Spleen (tissue), 13 donors: ENCODE measurements at places on chromosomes 1 and 21. TPM values are rescaled to one million over a fixed set of nuclear protein-coding genes. Genes with fewer than 3 reads are reported as not detected.

HES4 gene
- 64.3 TPM for polyA plus RNA-seq

MIXL1 gene
- 0.10 TPM for polyA plus RNA-seq

DENND2D gene
- polyA plus RNA-seq = 106 TPM

GRCh38 chr1:43156026-43156425 lies 16.1 kb downstream of the EBNA1BP2 start:
- no peaks in the 10 kb centered on the region for H3K4me1 ChIP-seq
- H3K27ac ChIP-seq = no peak overlapping the region
- no peak overlapping the region for H3K4me3 ChIP-seq
- H3K36me3 ChIP-seq = no peaks in the 10 kb centered on the region

SLC45A1 gene
- 1.3 TPM for polyA plus RNA-seq

GRCh38 chr21:35521852-35522505 lies 472.9 kb upstream of the RUNX1 start:
- H3K36me3 ChIP-seq = no peaks in the 10 kb centered on the region
- H3K4me3 ChIP-seq = no peak overlapping the region
- DNase-seq = no peak

GRCh38 chr1:6106321-6106731 lies 60.6 kb downstream of the KCNAB2 start:
- H3K4me3 ChIP-seq = no peak overlapping the region
- H3K27ac ChIP-seq = no peak overlapping the region
- H3K36me3 ChIP-seq = no peaks in the 10 kb centered on the region
- no peaks in the 10 kb centered on the region for H3K4me1 ChIP-seq
- peaks cover 7% of the 10 kb centered on the region for H3K27me3 ChIP-seq

GRCh38 chr1:2340918-2341254 lies 50.5 kb downstream of the MORN1 start:
- DNase-seq = no peak

DNA sequence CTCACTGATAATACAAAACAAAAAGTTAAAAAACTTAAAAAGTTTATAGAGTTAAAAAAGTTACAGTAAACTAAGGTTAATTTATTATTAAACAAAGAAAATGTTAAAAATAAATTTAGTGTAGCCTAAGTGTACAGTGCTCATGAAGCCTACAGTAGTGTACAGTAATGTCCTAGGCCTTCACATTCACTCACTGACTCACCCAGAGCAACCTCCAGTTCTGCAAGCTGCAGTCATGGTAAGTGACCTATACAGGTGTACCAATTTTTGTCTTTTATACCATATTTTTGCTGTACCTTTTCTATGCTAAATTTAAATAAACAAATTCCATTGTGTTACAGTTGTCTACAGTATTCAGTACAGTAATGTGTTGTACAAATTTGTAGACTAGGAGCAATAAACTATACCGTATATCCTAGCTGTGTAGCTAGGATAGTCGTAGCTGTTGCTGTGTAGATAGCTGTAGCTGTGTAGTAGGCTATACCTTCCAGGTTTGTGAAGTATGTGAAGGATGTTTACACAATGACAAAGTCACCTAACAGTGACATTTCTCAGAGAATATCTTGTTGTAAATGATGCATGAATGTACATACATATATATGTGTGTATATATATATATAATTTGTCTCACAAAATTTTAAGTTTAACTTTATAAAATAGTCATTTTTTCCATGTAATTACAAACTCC lies 140.2 kb downstream of the TGFB2 start:
- no peak overlapping the region for H3K4me3 ChIP-seq
- H3K27ac ChIP-seq = no peak overlapping the region
- DNase-seq = no peak

GRCh38 chr1:10741696-10742095 lies 54.8 kb downstream of the CASZ1 start:
- no peaks in the 10 kb centered on the region for H3K36me3 ChIP-seq
- H3K27ac ChIP-seq = no peak overlapping the region
- no peak overlapping the region for H3K4me3 ChIP-seq

GRCh38 chr21:34670962-34671348 lies 2.2 kb downstream of the CLIC6 start:
- DNase-seq = no peak
- H3K4me3 ChIP-seq = no peak overlapping the region
- H3K27ac ChIP-seq = no peak overlapping the region
- H3K36me3 ChIP-seq = no peaks in the 10 kb centered on the region
- H3K27me3 ChIP-seq = peaks cover 29% of the 10 kb centered on the region

DNA sequence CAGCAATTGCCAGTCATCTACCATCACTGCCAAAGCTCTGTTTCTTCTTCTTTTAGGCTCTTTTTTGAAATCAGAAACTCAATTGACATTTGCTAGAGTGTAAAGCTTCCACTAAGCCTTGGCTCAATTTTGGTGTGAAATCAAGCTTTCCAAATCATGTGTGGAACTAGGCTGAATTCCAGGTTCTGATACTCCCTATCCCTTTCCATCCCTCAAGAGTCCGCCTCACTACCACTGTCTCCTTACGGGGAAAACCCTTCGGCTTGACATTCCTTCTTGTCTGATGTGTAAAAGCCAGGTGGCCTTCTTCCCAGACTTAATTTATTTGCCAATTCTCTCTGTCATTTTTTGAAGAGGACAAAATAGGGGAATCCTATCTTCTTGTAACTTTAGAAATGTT lies 47.2 kb upstream of the PRMT6 start:
- H3K36me3 ChIP-seq = no peaks in the 10 kb centered on the region
- H3K4me3 ChIP-seq = no peak overlapping the region
- no peak for DNase-seq
- H3K27ac ChIP-seq = no peak overlapping the region

GRCh38 chr1:165259706-165260428 lies 96.6 kb downstream of the LMX1A start:
- no peaks in the 10 kb centered on the region for H3K36me3 ChIP-seq
- DNase-seq = no peak

DNA sequence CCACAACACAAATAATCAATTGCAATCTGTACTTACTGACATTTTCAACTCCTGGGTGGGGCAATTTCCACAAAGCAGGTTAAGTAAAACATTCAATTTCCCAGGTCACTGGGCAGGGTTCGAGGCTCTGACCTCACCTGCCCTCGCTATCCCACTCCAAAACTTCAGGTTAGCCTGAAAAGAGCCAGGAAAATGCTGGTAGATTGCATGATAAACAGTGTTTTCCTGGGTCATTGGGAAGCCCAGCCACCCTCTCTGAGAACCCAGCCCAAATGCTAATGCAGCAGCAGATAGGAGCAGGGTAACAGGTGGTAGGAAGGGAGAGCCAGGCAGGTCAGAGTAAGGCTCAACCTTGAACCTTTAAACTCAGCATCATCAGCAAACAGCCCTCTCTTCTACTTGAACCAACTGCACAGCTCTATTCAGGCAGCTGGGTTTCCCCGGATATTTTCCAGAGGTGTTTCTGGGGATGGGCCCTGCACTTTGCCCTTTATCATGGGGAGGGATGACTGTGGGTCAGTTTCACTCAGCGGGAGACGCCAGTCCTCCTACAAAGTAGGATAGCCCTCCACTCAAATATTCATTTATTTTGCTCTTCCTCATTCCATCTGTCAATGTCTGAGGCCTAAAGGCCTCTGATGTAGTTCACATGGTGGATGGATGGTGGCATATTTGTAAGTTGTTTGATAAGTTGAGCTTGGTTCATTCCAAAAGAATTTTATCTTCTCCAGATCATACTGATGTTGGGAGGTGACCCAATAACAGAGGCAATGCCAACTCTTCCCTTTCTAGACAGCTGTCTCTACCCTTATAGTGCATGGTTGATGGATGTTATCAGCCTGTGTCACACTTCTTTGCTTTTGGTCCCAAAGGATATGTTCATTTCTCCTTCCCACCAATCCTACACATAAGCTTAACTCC lies 65.7 kb downstream of the DUSP10 start:
- no peak overlapping the region for H3K27ac ChIP-seq
- H3K4me1 ChIP-seq = no peaks in the 10 kb centered on the region
- no peaks in the 10 kb centered on the region for H3K27me3 ChIP-seq
- no peak for DNase-seq
- H3K4me3 ChIP-seq = no peak overlapping the region
